ENCODE measurements at places on chromosomes 5 and 9. TPM values are rescaled to one million over a fixed set of nuclear protein-coding genes. Genes with fewer than 3 reads are reported as not detected.

The SEMA6A gene
- 406 TPM for total RNA-seq

The COL5A1 gene
- total RNA-seq, result 16.4 TPM

The TLX3 gene
- 0.16 TPM for total RNA-seq

The PFN3 gene
- 0.48 TPM for total RNA-seq

The SOHLH1 gene
- not detected for total RNA-seq

- DNase-seq, result no peak
- H3K27ac ChIP-seq, result no peak overlapping the region
- H3K4me3 ChIP-seq, result no peak overlapping the region
- peaks cover 5% of the 10 kb centered on the region for H3K36me3 ChIP-seq
These were observed 12.6 kb upstream of the GRAMD2B start for GRCh38 chr5:126410623-126411022.

- H3K4me1 ChIP-seq, result peaks cover 19% of the 10 kb centered on the region
- peak overlapping the region; percentile 77 for H3K4me3 ChIP-seq
- no peak overlapping the region for H3K27ac ChIP-seq
- H3K27me3 ChIP-seq, result peaks cover 32% of the 10 kb centered on the region
- peak; percentile 26 for DNase-seq
These were observed 996 bp downstream of the NXNL2 start for GRCh38 chr9:88536023-88536324.

DNA sequence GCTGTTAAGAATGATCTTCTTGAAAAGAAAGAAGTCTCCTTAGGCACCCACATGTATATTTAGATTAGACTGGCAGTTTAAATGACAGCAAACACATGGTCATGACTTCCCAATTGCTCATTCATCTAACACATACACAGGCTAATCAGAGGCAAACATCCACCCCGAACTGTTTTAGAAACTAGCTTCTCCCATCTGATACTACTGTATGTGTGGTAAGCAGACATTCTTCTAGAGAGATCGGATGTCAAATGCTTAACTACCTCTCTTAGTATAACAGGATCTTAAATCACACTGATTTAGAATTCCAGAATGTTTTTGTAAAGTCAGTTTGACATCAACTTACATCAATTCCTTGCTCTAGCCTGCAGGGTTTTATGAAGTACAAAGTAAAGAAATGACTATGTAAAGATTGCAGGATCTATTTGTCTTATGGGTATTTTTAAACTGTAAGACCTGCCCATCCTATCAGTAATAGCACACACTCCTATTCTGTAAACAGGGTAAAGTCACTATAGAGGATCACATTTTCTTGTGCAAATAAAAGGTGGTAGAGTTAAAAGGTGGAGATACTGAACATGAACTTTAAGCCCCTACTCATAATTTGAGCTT lies 239.7 kb downstream of the MLLT3 start:
- no peak overlapping the region for H3K4me3 ChIP-seq
- H3K36me3 ChIP-seq, result no peaks in the 10 kb centered on the region
- no peak overlapping the region for H3K27ac ChIP-seq
- H3K4me1 ChIP-seq, result peaks cover 15% of the 10 kb centered on the region
- H3K27me3 ChIP-seq, result no peaks in the 10 kb centered on the region

- no peaks in the 10 kb centered on the region for H3K4me1 ChIP-seq
- H3K27me3 ChIP-seq, result no peaks in the 10 kb centered on the region
- H3K27ac ChIP-seq, result no peak overlapping the region
- no peak overlapping the region for H3K4me3 ChIP-seq
- DNase-seq, result no peak
These were observed 24.1 kb downstream of the CDK5RAP2 start for GRCh38 chr9:120555839-120556238.

DNA sequence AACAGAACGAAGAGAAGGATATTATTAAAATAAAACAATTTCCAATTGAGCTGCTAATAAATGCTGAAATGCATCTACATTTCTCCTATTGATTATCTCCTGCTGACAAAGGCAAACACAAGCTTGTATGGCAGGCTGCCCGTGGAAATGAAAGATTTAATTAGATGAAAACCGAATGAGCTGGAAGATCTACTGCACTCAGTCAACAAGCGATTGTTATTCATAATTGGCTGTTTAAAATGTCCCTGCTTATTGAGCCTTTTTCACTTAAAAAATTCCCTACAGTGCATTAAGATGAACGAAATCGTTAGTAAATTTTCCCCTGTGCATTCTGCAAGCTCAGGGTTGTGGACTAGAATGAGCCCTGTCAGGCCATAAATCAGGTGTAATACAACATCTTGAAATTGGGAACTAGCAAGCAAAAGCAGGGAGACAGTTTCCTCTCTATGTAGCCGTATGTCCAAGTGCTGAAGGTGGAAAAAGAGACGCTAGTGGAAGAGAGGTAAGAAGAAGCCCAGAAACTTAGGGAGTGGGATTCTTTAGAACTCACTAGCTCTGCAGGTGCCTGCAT lies 28.5 kb upstream of the KIF4B start:
- no peak overlapping the region for H3K27ac ChIP-seq
- H3K4me1 ChIP-seq, result peaks cover 8% of the 10 kb centered on the region

- H3K27ac ChIP-seq, result no peak overlapping the region
- no peaks in the 10 kb centered on the region for H3K36me3 ChIP-seq
- peaks cover 6% of the 10 kb centered on the region for H3K27me3 ChIP-seq
These were observed 125.8 kb upstream of the SLC12A2 start for GRCh38 chr5:127957701-127958239.

DNA sequence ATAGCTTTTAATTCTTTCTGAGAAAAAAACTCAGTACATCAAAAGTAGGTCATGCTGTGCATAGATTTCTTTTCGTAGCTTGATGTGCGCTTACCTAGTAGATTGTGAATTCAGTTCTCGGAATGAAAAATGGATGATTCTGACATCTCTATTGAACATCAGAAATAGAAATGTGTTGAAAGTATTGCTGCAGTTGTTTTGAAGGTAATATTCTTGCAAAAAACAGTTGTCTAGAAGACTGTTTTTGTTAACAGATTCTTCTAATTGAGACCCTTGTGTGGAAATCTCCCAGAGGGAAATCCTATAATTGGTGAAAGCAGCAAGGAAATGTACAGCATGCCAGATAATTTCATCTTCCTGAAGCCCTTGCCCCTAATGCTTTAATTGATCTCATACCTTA lies 54.5 kb downstream of the MACIR start:
- DNase-seq, result no peak
- H3K36me3 ChIP-seq, result no peaks in the 10 kb centered on the region
- no peaks in the 10 kb centered on the region for H3K27me3 ChIP-seq
- H3K4me3 ChIP-seq, result no peak overlapping the region
- H3K27ac ChIP-seq, result no peak overlapping the region
- no peaks in the 10 kb centered on the region for H3K4me1 ChIP-seq

- no peak for DNase-seq
- no peaks in the 10 kb centered on the region for H3K36me3 ChIP-seq
- H3K27ac ChIP-seq, result no peak overlapping the region
These were observed 23.1 kb downstream of the MED10 start for GRCh38 chr5:6355294-6355693.

- H3K4me1 ChIP-seq, result peaks cover 24% of the 10 kb centered on the region
- H3K27me3 ChIP-seq, result no peaks in the 10 kb centered on the region
- no peak for DNase-seq
- no peak overlapping the region for H3K4me3 ChIP-seq
- H3K27ac ChIP-seq, result no peak overlapping the region
- peaks cover 10% of the 10 kb centered on the region for H3K36me3 ChIP-seq
These were observed 18.7 kb downstream of the SLC46A2 start for GRCh38 chr9:112872019-112872418.

DNA sequence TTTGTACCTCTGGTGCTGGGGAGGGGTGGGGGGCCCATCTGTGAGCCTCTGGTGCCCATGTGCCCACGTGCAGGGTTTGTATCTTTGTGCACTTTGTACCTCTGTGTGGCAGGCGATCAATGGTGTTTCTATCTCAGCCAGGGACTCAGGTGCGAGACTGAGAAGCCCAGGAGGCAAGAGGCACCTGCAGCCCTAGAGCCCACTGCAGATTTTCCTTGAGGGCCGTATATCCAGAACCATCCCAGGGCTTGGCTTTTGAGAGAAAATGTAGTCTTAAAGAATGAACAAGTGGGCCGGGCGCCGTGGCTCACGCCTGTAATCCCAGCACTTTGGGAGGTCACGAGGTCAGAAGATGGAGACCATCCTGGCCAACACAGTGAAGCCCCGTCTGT lies 52.2 kb upstream of the KCNMB1 start:
- H3K4me3 ChIP-seq, result no peak overlapping the region
- no peak for DNase-seq
- H3K36me3 ChIP-seq, result no peaks in the 10 kb centered on the region
- peaks cover 16% of the 10 kb centered on the region for H3K4me1 ChIP-seq
- H3K27ac ChIP-seq, result no peak overlapping the region

DNA sequence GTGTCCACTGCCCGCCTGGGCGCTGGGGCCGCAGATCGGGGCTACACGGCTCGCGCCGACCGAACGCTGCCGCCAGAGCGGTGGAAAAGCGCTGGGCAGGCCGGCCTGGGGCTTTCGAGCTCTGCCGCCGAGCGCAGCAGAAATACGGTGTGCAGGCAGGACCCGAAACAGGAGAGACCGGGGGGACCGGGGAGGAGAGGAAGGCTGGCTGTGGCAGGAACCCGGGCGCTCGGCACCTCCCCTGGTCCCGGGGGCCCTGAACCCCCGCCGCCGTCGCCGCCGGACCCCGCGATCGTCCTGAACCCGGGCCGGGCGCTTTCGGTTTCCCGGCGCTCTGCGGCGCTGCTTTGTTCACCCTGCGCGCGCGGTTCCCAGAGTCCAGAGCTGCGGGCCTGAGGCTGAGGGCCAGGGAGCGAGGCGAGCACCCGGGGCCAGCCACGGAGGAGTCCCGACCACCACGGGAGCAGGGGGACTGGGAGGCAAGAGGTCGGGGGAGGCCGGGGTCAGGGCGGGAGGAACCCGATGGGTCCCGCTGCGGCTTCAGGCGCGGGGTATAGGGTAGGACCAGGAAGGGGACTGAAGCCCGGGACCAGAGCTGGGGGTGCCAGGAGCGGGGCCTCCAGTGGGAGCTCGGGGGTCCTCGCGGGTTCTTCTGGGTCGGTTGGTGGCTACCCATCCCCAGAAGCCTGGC lies 12.0 kb downstream of the IRX2 start:
- peaks cover 4% of the 10 kb centered on the region for H3K36me3 ChIP-seq
- H3K4me1 ChIP-seq, result peaks cover 49% of the 10 kb centered on the region
- H3K27me3 ChIP-seq, result peaks cover 91% of the 10 kb centered on the region
- no peak overlapping the region for H3K27ac ChIP-seq
- peak overlapping the region; percentile 55 for H3K4me3 ChIP-seq

DNA sequence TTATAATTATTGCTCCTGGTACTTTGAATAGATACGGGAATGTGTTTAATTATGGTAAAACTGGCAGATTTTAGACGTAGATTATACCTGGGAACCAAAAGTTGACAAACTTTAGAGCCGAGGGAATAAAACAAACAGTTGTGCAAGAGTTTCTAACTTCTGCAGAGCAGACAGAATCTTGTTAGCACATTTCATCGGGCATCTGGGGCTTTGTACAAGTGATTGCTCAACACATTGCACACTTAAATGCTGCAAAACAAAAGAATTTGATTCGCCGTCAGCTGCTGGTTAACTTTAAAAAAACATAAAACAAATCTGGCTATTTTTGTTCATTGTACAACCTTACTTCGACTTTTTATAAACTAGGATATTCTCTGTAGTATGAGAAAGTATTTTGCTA lies 398.1 kb downstream of the MAN2A1 start:
- no peaks in the 10 kb centered on the region for H3K36me3 ChIP-seq
- no peaks in the 10 kb centered on the region for H3K27me3 ChIP-seq
- H3K4me3 ChIP-seq, result no peak overlapping the region
- H3K4me1 ChIP-seq, result no peaks in the 10 kb centered on the region

GRCh38 chr9:27801545-27801944 lies 228.3 kb upstream of the C9orf72 start:
- DNase-seq, result no peak
- no peaks in the 10 kb centered on the region for H3K36me3 ChIP-seq
- H3K27me3 ChIP-seq, result no peaks in the 10 kb centered on the region
- no peak overlapping the region for H3K27ac ChIP-seq
- no peaks in the 10 kb centered on the region for H3K4me1 ChIP-seq

DNA sequence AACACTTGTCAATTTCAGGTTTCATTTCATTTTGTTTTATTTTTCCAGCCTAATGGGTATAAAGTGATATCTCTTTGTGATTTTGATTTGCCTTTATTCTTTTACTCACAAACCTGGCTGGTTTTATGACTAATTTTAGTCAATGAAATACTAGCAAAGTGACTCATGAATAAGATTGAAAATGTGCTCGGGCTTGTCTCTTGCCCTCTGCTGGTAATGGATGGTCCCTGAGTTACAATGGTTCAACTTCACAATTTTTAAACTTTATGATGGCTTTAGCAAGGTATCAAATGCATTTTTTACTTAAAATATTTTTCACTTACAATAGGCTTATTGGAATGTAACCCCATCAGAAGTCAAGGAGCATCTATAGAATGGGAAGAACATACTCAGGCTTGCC lies 431.4 kb upstream of the CCNG1 start:
- no peak for DNase-seq
- no peaks in the 10 kb centered on the region for H3K36me3 ChIP-seq
- no peak overlapping the region for H3K4me3 ChIP-seq
- no peaks in the 10 kb centered on the region for H3K4me1 ChIP-seq
- H3K27ac ChIP-seq, result no peak overlapping the region
- no peaks in the 10 kb centered on the region for H3K27me3 ChIP-seq

GRCh38 chr5:158414333-158414762 lies 555.4 kb upstream of the CLINT1 start:
- DNase-seq, result no peak
- no peaks in the 10 kb centered on the region for H3K36me3 ChIP-seq
- no peaks in the 10 kb centered on the region for H3K27me3 ChIP-seq
- H3K4me3 ChIP-seq, result no peak overlapping the region

DNA sequence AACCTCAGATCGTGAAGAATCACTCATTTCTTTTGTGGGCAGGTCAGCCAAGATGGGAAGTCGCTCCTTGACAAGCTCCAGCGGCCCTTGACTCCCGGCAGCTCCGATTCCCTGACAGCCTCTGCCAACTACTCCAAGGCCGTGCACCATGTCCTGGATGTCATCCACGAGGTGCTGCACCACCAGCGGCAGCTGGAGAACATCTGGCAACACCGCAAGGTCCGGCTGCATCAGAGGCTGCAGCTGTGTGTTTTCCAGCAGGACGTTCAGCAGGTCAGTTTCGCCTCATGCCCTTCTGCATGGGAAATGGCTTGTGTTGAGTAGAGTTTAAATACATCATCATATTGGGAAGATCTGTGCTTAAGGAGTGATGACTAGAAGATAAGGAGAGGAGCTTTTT lies 173.3 kb downstream of the TRIO start:
- peaks cover 46% of the 10 kb centered on the region for H3K36me3 ChIP-seq
- no peaks in the 10 kb centered on the region for H3K27me3 ChIP-seq
- DNase-seq, result no peak
- H3K4me1 ChIP-seq, result 0 out of 2 replicates have a peak, but pooled peaks cover 6% of the 10 kb centered on the region
- H3K4me3 ChIP-seq, result no peak overlapping the region

DNA sequence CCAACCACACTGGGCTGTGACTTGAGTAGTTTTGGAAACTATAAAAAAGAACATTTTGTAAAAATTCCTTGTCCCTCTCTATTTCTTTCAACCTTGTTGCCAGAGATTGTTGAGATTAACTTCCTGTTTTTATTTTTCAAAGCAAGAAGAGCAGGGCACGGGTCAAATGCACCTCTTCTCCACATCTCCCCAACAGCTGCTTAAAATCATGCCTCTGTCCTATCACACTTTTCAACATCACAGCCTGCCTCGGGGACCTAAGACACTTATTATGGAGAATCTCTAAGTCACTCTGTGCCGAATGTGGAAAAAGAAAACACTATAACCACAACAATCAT lies 280.3 kb upstream of the TNC start:
- no peak overlapping the region for H3K27ac ChIP-seq
- no peak overlapping the region for H3K4me3 ChIP-seq
- peaks cover 39% of the 10 kb centered on the region for H3K4me1 ChIP-seq
- H3K36me3 ChIP-seq, result peaks cover 8% of the 10 kb centered on the region
